ENCODE measurements at places on chromosomes 2 and 18.

DNA sequence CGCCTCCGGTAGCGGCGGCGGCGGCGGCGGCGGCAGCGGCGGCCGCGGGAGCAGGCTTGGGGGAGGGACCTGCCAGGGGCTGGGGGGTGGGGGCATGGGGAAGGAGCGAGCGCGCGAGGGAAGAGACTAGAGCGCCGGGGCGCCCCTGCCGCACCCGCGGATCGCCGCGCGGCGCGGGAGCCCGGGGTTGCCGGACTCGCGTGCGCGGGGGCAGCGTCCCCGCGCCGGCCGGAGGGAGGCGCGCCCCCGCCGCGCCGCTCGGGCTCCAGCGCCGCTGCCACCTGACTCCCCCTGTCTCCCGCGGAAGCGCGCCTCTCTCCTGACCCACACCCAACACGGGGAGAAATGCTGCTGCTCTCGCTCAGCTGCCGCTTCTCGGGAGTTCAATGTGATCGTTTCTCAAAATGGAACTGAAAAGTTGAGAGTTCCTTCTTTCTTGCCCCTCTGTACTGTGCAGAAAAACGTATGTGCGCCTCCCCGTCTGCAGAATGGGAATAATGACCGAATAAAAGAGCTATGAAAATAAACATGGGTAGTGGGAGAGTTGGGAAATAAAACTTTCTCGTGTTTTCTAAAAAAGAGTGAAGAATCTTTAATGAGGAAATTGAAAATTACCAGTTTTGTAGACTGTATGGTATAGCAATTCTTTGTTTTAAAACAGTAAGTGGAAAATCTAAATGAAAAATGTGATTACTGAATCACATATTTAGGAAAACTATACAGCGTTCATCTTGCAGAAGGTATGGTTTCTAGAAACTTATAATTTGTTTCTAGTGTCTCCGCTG, 455 bp upstream of the TLK1 start:
- DNase-seq = no peak

DNA sequence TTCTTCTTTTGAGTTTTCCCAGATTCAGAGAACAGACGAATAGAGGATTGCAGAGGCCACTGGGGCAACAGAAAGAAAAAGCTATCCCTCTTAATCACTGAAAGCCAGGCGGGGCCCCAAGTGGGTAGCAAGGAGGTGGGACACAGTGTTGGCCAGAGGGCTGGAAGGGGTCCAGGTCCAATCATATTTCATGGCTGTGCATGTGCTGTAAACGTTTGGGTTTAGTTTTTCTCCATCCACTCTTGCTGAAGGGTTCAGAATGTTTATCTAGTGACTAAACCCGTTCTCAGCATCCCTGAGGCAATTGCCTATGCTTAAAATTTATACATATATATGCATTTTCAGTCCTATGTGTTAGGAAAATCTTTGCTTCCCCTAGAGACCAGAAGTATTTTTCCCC, 99.4 kb upstream of the EPHA4 start:
- no peak for DNase-seq

GRCh38 chr18:76996429-76996828, 136.2 kb downstream of the MBP start:
- no peak for DNase-seq

DNA sequence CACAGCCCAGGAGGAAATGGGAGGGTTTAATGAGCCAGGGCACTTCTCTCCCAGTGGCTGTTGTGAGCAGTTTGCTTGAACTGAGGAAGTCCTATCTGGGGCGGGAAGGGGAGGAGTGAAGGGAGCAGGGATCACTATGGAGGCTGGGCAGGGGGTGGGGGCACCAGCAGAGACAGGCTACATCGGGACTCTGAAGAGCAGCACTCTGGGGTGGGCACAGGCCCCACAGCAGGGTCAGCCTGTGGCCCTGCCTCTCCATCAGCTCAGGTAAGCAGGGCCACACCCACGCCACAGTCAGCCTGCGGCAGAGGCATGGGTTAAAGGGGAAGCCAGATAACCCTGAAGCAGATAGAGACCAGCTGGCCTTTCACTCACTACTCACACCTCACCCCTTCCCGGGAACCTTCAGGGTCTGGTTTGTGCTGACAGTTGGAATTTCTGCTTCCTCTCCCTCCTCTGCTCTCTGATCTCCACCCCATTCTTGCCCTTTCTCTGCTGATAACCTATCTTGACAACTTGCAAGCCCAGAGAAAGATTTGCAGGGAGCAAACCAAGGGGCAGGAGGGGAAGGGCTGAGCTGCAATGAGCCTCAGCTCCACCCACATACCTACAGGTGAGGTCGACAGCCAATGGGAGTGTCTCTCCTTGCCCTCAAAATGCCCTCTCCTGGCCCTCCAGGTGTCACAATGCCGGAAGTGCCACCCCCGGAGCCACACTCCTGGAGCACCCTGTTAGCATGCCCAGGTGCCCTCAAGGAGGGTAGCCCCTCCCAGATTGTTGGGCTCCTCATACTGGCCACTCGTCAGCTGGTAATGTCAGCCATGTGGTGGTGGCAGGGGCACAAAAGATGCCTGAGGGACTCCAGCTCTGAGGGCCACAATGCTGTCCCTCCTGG, 3.7 kb downstream of the SIGLEC15 start:
- DNase-seq = no peak

Data from T-helper 22 cell (primary cell).